ENCODE measurements at places on chromosomes 4 and X. TPM values are rescaled to one million over a fixed set of nuclear protein-coding genes. Genes with fewer than 3 reads are reported as not detected.

GRCh38 chr4:46830971-46831454 is 78.0 kb downstream of the COX7B2 start:
- DNase-seq, result no peak
- H3K27me3 ChIP-seq, result no peaks in the 10 kb centered on the region
- no peaks in the 10 kb centered on the region for H3K4me1 ChIP-seq
- no peak overlapping the region for H3K4me3 ChIP-seq
- H3K36me3 ChIP-seq, result no peaks in the 10 kb centered on the region

DNA sequence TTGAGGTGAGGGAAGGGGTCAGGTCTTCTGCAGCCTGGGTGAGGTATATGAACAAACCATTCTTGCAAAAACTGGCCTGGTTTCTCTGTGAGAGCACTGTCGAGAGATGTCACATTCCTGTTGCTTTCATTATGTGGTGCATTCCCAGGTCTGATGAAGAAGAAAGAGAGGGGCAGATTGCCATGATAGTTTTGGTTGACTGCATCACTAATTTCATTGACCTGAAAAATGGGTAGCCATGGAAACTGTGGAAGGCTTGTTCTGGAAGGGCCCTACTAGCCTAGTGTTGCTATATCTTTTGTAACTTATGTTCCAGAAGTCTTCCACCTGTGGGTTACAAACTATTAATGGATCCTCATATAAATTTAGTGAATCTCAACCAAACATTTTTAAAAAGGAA is 32.9 kb upstream of the CYBB start:
- no peak overlapping the region for H3K4me3 ChIP-seq
- H3K4me1 ChIP-seq, result peaks cover 9% of the 10 kb centered on the region
- H3K27ac ChIP-seq, result no peak overlapping the region
- no peaks in the 10 kb centered on the region for H3K27me3 ChIP-seq

- H3K27ac ChIP-seq, result no peak overlapping the region
- H3K27me3 ChIP-seq, result no peaks in the 10 kb centered on the region
- DNase-seq, result peak; percentile 8
- H3K36me3 ChIP-seq, result no peaks in the 10 kb centered on the region
- no peak overlapping the region for H3K4me3 ChIP-seq
Measured at GRCh38 chr4:64230709-64231310, 178.4 kb downstream of the TECRL start.

DNA sequence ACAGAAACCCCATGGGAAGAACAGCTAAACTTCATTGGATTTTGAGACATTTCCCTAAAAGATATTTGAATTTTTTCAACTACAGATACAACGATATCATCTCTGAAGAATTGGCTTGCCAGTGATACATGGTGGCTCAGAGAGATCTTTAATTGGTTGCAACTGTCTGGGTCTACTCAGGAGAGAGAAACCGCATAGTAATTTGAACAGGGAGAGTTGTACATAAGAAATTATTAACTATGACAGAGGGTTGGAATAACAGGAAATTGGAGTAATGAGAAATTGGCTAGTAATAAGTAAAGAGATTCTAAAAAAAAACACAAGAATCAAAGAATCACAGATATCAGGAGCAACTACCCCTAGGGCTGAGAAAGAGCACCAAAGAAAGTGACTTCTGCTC is 118.4 kb downstream of the KLHL13 start:
- no peaks in the 10 kb centered on the region for H3K4me1 ChIP-seq
- H3K4me3 ChIP-seq, result no peak overlapping the region
- H3K36me3 ChIP-seq, result no peaks in the 10 kb centered on the region
- no peak for DNase-seq
- no peaks in the 10 kb centered on the region for H3K27me3 ChIP-seq

GRCh38 chrX:50700921-50701320 is 113.1 kb downstream of the SHROOM4 start:
- DNase-seq, result no peak
- no peaks in the 10 kb centered on the region for H3K4me1 ChIP-seq
- no peak overlapping the region for H3K27ac ChIP-seq
- H3K36me3 ChIP-seq, result no peaks in the 10 kb centered on the region
- H3K27me3 ChIP-seq, result no peaks in the 10 kb centered on the region

GRCh38 chr4:40769266-40769665 is 19.5 kb downstream of the NSUN7 start:
- no peaks in the 10 kb centered on the region for H3K27me3 ChIP-seq
- no peak overlapping the region for H3K27ac ChIP-seq
- no peaks in the 10 kb centered on the region for H3K4me1 ChIP-seq
- no peak overlapping the region for H3K4me3 ChIP-seq

DNA sequence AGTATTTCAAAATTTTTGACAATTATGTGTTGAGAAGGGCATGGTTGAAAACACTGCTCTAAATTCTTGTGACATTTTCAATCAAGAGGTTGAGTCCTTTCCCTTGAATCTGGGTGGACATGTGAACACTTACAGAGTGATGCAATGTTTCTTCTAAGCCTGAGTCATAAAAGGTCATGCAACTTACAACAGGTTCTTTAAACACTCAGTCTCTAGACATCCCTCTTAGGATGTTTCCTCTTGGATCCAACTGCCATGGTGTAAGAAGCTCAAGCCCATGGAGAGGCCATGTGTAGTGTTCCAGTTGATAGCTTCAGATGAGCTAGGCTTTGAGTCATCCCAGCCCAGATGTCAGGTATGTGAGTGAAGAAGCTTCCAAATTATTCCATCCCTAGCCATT is 232.2 kb upstream of the MAOA start:
- H3K36me3 ChIP-seq, result no peaks in the 10 kb centered on the region
- DNase-seq, result no peak
- H3K27ac ChIP-seq, result no peak overlapping the region

DNA sequence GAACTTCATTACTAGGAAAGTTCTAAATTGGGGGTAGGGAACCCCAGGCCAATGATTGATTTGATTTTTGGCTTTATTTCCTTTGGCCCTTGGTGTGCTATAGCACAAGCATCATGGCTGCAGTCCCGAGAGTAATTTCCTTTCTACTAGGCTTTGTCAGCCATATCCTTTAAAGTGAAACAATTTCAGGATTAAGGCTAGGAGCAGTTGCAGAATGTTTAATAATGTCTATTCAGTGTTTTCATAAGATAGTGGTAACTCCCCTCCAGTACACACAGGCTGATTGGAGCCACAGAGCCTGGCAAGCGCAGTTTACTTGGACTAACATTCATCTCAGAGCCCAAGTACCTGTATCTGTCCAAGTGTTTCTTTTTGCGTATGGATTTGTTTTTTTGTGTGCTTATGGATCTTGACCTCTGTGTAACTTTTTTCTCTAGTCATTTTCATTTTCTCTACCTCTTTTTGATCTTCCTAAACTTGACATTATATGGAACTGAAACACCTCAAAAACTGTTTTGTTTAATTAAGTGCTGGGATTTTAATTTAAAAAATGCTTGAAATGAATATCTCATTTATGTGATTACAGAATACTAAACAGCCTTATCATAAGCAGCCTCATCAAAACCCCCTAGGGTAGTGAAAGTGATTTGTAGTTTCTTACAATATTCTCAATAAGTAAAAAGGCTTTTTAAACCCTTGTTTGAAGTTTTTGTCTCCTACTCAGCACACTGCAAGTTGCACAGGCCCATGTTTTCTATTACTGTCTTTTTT is 7.5 kb downstream of the STIM2 start:
- no peak overlapping the region for H3K4me3 ChIP-seq
- no peaks in the 10 kb centered on the region for H3K27me3 ChIP-seq
- H3K36me3 ChIP-seq, result no peaks in the 10 kb centered on the region
- H3K4me1 ChIP-seq, result no peaks in the 10 kb centered on the region
- H3K27ac ChIP-seq, result no peak overlapping the region
- no peak for DNase-seq

GRCh38 chr4:113641025-113641431 is 120.5 kb downstream of the CAMK2D start:
- H3K27ac ChIP-seq, result no peak overlapping the region
- no peaks in the 10 kb centered on the region for H3K27me3 ChIP-seq
- H3K4me3 ChIP-seq, result no peak overlapping the region
- DNase-seq, result no peak

DNA sequence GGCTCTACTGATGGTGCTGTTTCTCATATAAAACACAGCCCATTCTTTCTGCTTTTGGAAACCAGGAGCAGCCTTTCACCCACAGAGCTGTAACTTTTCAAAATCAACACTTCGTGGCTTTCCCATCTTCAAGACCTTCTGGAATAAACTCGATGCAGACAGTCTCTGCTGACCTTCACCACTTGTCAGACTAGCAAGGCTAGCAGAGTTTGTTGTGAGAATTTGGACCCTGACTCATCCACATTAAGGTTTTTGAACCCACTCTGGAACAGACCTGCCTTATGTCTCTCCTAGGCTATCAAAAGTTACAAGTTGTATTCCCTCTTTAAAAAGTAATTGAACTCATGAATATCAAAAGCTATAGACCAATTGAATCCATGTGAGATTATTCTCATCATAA is 88.6 kb downstream of the MAML3 start:
- no peak for DNase-seq
- H3K4me1 ChIP-seq, result no peaks in the 10 kb centered on the region
- no peak overlapping the region for H3K27ac ChIP-seq
- H3K4me3 ChIP-seq, result no peak overlapping the region
- no peaks in the 10 kb centered on the region for H3K36me3 ChIP-seq

- peaks cover 9% of the 10 kb centered on the region for H3K27me3 ChIP-seq
- H3K36me3 ChIP-seq, result no peaks in the 10 kb centered on the region
- H3K4me3 ChIP-seq, result no peak overlapping the region
Measured at GRCh38 chr4:5041699-5042098, 9.6 kb upstream of the STK32B start.

- peaks cover 4% of the 10 kb centered on the region for H3K4me1 ChIP-seq
- H3K4me3 ChIP-seq, result peak within 1 kb of the TSS; percentile 78
- DNase-seq, result peak; percentile 42
- no peaks in the 10 kb centered on the region for H3K27me3 ChIP-seq
Measured at GRCh38 chrX:109732807-109733612, at the start of gene ACSL4. ACSL4 (minus strand) TSS chrX:109733257; CDS start chrX:109683363, 49,894 bp downstream.

DNA sequence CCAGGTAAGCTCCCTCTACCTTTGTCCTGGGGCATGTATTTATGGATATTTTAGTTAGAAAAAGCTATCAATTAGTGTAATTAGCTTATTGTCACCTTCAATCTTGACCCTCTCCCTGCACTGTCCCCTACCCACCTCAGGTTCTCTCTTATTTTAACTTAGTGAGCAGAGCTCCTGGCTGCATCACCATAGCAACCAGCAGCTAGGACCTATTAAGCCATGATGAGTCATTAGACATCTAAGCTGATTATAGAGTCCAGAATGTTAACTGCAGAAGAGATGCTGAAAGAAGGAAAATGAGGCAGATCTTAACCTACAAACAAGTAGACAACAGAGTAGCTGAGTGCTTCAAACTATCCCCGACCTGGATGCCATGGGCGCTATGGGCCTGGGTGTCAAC is 36.6 kb downstream of the MAGEE2 start:
- H3K27me3 ChIP-seq, result no peaks in the 10 kb centered on the region
- DNase-seq, result no peak
- no peaks in the 10 kb centered on the region for H3K36me3 ChIP-seq
- H3K27ac ChIP-seq, result no peak overlapping the region

DNA sequence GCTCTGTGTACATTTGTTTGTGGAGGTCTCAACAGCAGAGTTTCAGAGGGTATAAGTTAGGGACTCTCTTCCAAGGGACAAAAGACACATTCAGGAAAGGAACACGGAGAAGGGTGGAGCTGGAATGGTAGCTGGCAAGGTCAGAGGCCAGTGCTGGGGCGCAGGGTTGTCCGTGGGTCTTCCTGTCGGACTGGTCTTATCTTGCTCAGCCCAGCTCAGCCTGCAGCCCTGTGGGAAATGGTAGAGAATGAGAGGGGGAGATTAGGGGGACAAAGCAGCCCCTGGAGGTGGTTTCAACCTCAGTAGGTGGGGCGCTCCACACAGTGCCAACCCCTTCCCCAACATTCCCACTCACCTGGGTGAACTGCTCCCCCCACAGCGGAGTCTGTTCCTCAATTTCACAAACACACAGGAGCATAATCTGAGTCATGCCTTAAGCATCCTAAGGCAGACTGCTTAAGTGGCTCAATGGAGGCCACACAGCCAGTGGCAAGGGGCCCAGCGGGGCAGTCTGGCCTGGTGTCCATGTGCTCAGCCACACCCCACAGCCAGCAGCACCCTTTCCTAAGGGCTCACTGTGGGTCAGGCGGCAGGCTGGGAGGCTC is 6.9 kb upstream of the HDAC6 start:
- DNase-seq, result no peak
- no peaks in the 10 kb centered on the region for H3K36me3 ChIP-seq
- H3K4me1 ChIP-seq, result peaks cover 19% of the 10 kb centered on the region
- H3K27ac ChIP-seq, result no peak overlapping the region

DNA sequence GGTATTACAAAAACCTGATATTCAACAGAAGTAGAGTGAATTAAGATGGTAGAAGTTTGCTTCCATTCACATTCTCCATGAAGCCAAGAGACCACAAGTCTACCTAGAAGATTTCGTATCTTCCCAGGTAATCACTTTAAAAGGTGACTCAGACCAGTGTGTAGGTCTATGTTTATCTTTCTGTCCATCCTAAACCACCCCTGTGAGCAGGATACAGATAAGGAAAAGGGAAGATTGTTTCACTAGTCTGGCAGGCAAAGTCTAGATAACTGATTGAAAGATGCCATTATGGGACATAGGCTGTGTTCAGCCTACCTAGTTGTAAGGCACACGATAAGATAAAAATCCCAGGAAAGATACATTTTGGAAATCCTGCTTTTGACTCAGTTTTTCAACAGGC is 244.3 kb upstream of the NWD2 start:
- H3K27ac ChIP-seq, result no peak overlapping the region
- DNase-seq, result no peak
- no peak overlapping the region for H3K4me3 ChIP-seq
- H3K36me3 ChIP-seq, result no peaks in the 10 kb centered on the region
- H3K4me1 ChIP-seq, result no peaks in the 10 kb centered on the region

DNA sequence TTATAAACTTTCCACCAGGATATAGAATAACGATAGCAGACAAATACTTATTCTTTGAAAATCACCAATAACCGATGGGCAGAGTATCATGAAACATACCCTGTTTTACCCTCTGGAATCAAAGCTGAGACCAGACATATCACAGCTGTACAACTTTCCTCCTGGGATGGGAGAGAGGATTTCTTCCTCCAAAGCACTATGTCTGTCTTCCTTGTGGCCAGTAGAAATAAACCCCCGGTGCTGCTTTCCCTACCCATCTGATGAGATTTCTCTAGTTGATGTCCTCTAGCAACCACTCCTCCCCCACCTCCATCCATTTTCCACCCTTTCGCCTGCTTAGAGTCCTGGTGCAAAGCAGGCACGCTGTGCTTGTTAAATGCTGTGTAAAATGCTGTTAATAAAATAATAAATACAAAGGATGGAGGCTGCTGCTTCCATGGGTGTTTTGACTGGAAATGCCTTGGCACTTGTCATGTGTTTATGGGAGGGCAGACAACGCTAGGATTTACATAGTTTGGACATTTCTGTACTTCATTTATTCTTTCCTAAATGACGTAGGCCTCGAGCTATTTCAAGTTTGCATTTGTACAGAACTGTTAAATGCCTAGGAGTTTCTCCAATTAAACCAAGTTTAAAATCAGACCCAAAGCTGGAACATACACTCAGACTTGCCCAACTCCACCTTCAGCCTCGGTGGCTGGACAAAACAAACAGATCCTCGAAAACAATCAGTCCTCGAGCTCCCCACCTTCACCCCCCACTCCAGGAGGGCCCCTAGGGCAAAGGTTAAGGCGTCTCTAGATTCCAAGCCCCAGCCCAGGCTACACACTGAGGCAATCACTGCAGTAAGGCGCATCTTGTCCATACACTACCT is 10.1 kb downstream of the BCOR start:
- peaks cover 91% of the 10 kb centered on the region for H3K4me1 ChIP-seq
- DNase-seq, result no peak
- H3K36me3 ChIP-seq, result no peaks in the 10 kb centered on the region
- no peak overlapping the region for H3K4me3 ChIP-seq
- no peaks in the 10 kb centered on the region for H3K27me3 ChIP-seq

RENBP gene
- total RNA-seq, result 1.3 TPM

STAG2 gene
- total RNA-seq, result 66.3 TPM

SNX25 gene
- 20.9 TPM for total RNA-seq

ASB5 gene
- not detected for total RNA-seq

TMSB15C gene
- not detected for total RNA-seq

RPS6KA6 gene
- total RNA-seq, result not detected

NUDT10 gene
- total RNA-seq, result not detected

Data from HCT116 (cell line).